ENCODE measurements at places on chromosomes 5 and 9.

DNA sequence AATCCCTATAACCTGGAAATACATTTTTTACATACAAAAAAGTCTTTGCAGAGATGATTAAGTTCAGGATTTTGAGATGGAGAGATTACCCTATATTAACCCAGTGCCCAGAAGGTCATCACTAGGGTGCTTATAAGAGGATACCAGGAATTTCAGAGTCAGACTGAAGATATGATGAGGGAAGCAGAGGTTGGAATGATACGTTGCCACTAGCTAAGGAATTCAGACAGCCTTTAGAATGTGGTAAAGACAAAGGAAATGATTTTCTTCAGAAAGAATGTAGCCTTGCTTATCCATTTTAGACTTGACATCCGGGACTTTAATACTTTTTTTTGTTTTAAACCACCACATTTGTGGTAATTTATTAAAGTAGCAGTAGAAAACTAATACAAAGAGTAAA is 2176.8 kb upstream of the C9orf72 start:
- no peak for DNase-seq

DNA sequence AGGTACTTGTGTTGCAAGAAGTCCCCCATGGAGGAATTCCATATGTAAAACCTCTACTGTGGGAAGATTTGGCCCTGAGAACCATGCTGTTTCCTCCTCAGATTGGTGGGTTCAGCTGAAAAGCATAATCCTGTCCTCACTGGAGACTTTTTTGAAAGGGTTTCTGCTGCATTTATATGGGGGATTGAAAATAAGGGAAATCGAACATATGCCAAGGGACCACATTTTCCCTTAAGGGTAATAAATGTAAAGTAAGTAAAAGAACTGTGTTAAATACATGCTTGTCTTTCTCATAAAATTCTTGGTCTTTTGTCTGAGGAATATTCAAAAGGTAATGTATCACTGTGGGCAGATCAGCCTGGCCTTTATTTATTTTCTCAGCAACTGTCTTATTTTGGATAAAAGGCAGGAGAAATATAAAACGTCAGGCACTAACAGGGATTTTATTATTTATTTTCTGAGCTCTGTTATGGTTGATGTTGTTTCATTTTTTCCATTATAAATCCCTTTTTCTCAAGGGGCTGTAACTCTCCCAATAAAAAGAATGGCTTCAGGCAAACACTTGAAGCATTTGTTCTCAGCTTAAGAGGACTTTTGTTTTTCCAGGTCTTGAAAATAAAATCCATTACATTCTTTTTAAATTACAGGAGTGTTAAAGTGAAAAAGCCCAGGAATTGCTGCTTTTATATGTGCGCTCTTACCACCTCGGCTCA is 131.4 kb downstream of the FGF10 start:
- DNase-seq = no peak

DNA sequence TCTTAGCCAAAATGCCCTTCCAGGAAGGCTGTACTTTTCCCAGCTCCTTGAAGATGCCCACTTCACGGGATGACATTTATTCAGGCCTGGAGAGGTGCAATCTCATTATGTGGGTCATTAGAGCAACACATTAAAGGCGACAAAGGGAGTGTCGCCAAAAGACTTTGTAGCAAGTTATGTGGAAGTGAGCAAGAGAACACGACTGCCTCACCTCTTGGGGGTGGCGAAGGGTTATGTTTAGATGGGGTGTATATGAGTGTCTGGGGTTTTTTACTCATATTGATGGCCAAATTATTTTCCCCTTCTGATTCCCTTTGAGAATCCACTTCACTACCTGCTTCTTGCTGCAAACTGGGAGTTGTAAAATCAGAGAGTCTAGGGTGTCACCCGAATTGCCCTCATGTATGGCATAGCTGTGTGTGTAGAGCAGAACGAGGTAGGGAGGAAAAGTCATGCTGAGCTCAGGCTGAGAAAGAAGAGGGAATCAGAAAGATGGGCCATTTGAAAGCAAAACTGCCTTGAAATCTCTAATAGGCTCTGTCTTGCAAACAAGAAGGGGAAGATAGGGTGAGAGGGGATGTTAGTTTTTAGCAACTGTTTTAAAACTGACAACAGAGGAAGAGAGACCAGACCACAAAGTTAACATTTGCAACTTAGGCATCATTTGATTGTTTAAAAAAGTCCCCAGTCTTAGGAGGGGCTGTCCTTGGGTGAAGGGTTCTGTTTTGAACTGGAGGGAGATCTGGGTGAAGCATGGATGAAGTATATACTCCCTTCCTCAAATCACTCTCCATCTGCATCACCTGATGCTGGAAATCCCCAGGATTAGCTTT is 97.1 kb upstream of the IL12B start:
- DNase-seq = no peak

DNA sequence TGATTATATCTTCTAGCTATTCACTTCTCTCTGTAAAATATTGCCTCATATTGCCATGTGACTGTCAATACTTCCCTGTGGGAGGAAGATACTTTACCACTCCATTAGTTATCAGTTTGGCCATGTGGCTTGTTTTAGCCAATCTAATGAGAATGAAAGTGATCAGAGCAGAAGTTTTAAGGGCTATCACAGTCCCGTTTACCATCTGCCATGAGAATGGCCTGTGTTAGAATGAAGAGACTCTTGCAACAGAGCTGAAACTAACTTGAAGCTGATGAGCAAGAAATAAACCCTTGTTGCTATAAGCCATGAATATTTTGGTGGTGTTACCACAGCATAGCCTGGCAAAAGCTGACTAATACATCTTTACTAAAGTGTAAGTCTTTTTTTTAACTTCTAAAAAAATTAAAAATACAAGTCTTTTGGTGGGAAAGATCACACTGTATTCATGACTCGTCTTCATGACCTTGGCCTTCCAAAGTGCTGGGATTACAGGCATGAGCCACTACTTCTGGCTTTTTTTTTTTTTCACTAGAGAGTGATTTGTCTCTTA is 68.0 kb upstream of the CTNNA1 start:
- no peak for DNase-seq

- DNase-seq = peak; percentile 64
These were observed 25.6 kb downstream of the GOLGA2 start for GRCh38 chr9:128249908-128250838.

- no peak for DNase-seq
These were observed 118.5 kb downstream of the GNAQ start for GRCh38 chr9:77912895-77913693.

GRCh38 chr5:110056580-110057114 is 366.9 kb downstream of the MAN2A1 start:
- no peak for DNase-seq

DNA sequence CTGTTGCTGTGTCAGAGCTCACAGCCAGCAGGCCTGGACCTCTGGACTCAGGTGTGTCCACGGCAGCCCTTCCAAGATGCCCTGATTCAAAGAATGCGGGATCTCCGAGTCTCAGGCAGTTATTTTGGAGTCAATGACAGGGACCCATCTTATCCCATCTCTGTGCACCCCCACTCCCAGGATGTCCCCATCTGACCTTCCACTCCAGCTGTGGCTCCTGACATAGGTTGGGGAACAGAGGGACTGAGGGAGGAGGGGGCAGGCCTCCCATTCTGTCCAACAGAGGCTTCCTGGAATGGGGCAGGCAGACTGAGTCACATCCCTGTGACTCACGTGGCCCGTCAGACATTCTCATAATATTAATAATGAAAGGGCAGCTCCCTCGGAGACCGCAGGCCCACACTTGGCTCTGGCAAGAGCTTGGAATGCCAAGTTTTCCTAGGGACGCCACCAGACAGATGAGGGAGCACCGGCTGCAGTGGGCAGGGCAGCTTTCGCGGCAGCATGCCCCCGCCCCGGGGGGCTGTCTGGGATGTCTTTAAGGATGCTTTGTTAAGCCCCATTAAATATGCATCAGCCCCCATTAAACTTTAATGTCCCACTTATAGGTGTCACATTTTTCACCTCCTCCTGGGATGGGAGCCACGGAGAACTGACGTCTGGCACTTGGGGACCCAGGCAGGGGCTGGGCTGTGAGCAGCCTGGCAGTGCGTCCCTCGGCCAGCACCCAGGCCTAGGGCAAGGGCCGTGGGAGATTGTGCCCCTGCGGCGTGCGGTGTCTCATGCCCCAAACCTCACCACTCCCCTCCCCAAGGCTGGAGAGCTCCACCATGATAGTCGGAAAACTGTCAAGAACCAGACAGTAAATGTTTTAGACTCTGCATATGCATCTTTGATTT is 23.6 kb upstream of the FIBCD1 start:
- no peak for DNase-seq

- DNase-seq = no peak
These were observed 677.0 kb upstream of the WWC1 start for GRCh38 chr5:167614294-167615021.

GRCh38 chr5:74639807-74640449 is 600 bp downstream of the ENC1 start:
- no peak for DNase-seq

DNA sequence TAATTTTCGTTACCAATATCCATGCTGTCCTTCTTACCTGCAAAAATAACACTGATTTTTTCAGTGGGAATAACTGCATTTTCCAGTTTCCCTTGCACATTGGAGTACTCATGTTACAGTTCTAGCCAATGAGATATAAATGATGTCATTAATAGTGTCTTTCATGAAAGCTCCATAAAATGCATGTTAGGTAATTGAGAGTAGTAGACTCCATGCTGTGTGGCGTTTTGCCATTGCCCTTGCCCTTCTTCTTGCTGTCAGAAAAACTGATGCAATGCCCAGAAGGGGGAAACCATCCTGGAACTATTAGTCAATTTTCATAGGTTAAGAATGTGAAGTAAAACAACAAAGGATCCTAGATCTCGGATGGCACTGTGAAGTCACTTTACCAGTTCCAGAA is 1765.3 kb downstream of the EFNA5 start:
- no peak for DNase-seq

DNA sequence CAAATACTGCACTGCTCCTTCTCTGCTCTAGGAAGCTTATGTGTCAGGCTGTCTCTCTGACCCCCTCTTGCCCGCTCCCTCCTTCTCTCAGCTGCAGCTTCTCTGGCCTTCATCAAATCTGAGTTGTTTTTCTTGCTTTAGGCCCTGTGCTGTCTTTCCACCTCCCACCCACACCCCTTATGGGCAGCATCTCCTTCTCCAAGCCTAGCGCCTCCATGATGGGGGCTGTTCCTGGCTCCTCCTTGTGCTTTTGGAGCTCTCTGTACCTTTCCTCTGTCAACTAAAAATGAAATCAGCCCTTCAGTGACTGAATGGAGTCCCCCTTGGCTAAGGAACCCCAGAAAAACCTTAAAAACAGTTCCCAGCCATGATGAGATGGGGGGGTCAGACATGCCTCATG is 6.6 kb upstream of the CFAP157 start:
- no peak for DNase-seq

DNA sequence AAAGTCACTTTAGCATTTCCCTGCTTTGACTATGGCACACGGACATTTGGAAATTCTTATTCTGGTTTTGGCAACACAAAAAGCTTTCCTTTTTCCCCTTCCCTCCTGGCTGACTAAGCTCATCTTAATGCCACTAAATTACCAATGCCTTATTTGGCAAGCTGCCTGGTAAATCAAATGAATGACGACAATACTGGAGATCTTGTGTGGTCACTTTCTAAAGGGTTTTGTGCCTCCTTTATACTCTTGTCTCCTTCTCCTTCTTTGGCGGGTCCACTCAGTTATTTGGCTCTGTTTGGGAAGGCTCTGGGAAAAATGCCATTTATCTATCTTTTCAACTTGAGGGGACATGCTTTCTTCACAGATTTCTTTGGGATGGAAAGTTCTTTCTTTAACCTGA is 34.9 kb downstream of the SH3GL2 start:
- no peak for DNase-seq

GRCh38 chr5:42300496-42300895 is 122.7 kb upstream of the GHR start:
- DNase-seq = no peak

DNA sequence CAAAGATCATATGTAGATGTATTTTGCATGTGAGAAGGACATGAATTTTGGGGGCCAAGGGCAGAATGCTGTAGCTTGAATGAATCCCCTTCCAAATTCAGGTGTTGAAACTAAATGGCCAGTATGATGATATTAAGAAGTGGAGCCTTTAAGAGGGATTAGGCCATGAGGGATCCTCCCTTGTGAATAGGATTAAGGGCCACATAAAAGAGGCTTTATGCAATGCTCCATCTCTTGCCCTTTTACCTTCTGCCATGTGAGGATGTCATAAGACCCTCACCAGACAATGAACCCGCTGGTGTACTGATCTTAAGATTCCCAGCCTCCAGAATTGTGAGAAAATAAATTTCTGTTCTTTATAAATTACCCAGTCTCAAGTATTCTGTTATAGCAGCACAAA is 206.1 kb downstream of the YTHDC2 start:
- no peak for DNase-seq

- no peak for DNase-seq
These were observed 176.7 kb downstream of the PRDM9 start for GRCh38 chr5:23684103-23684502.

- no peak for DNase-seq
These were observed 63.5 kb downstream of the CEMIP2 start for GRCh38 chr9:71704796-71705195.

GRCh38 chr5:1135696-1136525 is 24.0 kb upstream of the SLC12A7 start:
- no peak for DNase-seq

- no peak for DNase-seq
These were observed 41.2 kb downstream of the ANKH start for GRCh38 chr5:14830210-14831005.

- DNase-seq = no peak
These were observed 515 bp upstream of the AGPAT2 start for GRCh38 chr9:136687721-136688223.

DNA sequence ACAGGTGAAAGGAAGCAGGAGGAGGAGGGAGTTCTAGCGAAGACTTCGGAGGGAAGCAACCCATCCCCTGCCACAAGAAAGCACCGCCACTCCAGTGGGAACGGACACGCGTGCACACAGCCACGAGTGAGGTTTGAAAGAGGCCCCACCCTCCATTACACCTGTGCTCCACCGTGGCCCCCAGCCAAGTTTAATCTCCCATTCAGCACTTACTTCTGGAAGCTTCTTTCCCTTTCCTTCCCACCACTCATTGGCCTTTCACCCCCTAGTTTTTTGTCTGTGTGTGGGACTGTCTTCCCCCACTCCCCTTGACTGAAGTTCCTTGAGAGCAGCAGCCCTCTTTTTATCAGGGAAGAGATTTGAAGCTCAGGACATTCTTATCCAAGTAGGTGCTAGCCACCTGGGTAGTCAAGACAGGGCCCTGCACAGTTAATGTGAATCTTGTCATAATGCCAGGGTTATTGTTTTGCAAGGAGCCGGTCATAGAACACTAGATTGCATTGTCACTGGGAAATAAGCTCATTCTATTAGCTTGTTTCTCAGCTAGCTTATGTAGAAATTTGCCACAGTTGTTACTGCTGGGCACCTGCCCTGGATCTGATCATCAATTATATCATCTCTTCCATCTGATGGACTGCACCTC is 256.0 kb downstream of the DOCK8 start:
- DNase-seq = no peak

GRCh38 chr5:128466554-128466953 is 71.5 kb downstream of the FBN2 start:
- no peak for DNase-seq

DNA sequence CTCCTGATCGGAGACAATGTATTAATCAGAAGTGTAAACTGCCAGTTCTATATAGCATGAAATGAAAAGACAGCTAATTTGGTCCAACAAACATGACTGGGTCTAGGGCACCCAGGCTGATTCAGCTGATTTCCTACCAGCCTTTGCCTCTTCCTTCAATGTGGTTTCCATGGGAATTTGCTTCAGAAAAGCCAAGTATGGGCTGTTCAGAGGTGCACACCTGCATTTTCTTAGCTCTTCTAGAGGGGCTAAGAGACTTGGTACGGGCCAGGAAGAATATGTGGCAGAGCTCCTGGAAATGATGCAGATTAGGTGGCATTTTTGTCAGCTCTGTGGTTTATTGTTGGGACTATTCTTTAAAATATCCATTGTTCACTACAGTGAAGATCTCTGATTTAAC is 22.4 kb downstream of the IL7R start:
- DNase-seq = no peak

All from cerebellar cortex (tissue), 1 donor.